ENCODE measurements at places on chromosomes 12 and 14.

- DNase-seq = no peak
Observed at GRCh38 chr14:90629471-90629870, 186.8 kb downstream of the TTC7B start.

GRCh38 chr12:58532855-58533608, 387.3 kb downstream of the LRIG3 start:
- DNase-seq = no peak

DNA sequence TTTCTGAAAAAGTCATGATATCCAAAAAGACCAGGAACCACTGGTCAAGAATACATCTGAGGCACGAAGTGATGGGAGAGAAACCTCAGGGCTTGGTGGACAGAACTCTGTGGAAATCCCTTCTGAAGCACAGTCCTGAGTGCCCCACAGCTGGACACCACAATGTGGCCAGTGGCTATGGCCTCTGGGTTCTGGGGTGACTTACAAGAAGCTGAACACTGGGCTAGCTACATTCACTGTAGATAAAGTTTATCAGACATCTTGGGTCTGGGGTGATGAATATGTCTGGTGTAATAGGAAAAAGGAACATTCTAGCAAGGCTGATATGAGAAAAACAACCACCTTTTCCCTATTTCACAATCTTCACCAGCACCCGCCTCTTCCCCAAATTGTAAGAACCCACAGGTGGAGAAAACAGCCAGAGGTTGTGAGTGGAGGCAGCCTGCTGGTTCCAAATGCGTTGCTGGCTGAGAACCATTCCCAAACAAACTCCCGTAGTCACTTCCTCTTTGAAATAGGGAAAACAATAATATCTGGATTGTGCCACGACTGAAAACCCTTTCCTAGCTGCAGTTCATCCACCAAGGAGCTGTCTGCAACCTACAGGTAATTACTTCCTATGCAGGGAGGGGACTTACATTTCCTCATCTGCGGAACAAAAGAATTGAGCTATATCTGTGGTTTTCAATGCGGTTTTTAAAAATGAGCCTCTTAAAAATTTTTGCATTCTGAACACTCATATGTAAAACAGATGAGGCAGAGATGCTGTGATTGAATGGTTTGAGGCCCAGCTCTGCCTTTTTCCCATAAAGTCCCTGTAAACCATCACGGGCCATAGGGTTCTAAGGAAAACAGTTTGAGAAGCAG, 193.6 kb downstream of the SLC41A2 start:
- no peak for DNase-seq

GRCh38 chr14:92988786-92989755, 66.1 kb downstream of the CHGA start:
- DNase-seq = no peak

GRCh38 chr12:39685854-39686657, 66.5 kb upstream of the ABCD2 start:
- DNase-seq = no peak

DNA sequence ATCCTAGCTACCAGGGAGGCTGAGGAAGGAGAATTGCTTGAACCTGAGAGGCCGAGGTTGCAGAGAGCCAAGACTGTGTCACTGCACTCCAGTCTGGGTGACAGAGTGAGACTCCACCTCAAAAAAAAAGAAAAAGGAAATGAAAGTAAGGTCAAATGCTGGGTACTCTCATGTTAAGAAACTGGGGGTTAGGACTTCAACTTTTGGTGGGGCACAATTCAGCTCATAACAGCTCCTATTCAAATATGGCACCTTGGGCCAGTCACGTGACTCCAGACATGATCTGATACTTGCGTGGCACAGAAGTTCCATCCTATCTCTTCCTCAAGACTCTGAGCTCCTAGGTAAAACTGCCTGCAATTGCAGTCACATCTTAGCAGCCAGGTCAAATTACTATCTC, 142.7 kb downstream of the EGLN3 start:
- no peak for DNase-seq

- DNase-seq = no peak
Observed at GRCh38 chr12:21073129-21073528, 57.9 kb upstream of the SLCO1B1 start.

GRCh38 chr12:2959505-2960389, 550 bp downstream of the TEAD4 start:
- DNase-seq = no peak

GRCh38 chr12:65106948-65107347, 14.2 kb downstream of the WIF1 start:
- no peak for DNase-seq

- peak; percentile 73 for DNase-seq
Observed at GRCh38 chr12:6914246-6914946, at the start of gene ENO2. ENO2 (plus strand) TSS chr12:6914580; CDS start chr12:6915833, 1,253 bp downstream.

GRCh38 chr14:76546426-76547221, 170.7 kb downstream of the ESRRB start:
- DNase-seq = no peak

GRCh38 chr12:124225730-124226129, 69.2 kb upstream of the RFLNA start:
- DNase-seq = no peak

DNA sequence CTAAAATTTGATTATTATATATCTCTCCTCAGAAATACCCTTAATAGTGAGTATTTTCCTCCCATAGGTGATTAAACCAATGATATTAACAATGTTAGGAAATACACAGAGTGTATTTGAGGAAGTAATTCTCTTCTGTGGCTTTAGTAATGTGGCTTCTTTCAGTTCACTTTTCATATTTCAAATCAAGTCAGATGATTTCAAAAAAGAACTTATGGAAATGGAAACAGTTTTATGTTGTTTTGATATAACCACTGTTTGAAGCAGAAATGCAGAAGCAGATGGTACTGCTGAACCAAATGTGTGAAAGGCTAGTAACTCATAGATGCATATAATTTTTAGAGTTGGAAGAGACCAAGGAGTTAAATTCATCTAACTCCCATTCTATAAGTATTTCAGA, 1.9 kb upstream of the GPR33 start:
- no peak for DNase-seq

GRCh38 chr14:103326078-103326477, 8.0 kb upstream of the EIF5 start:
- DNase-seq = no peak

GRCh38 chr14:102771144-102771543, 6.1 kb upstream of the TRAF3 start:
- DNase-seq = no peak

DNA sequence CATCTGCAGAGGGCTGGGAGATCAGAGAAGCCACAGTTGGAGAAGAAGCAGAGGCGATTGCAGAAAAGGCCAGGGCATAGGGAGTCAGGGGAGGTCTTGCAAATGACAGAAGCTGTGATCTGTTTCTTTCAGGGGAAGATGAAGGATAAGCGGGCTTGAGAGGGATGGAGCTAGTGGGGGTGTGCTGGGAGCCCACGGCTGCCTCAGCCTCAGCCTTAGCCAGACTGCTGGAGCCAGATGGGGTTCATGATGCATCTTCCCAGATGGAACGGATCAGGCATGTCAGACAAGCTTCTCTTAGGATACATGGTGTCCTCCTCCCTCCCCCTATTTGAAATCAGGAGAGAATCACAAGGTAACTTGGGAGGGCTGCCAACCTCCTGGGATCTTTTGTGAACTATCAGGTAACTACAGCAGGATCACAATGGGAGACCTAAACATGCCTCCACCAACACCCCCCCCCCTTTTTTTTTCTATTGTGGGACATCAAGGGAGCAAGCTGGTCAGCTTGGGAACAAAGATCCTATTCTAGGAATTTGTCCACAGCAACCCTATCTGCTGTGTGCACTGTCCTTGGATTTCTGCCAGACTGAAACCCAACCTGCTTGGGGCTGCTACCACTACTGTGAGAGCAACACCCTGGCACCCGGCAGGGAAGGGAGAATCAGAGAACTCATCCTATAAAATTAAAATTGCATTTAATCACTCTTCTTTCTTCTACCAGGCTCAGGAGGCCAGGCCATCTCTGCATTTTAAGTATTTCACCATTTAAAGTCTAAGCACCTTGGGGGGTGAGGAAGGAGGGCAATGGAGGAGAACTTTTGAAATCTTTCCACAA, 10.7 kb upstream of the ATP2A2 start:
- DNase-seq = no peak

DNA sequence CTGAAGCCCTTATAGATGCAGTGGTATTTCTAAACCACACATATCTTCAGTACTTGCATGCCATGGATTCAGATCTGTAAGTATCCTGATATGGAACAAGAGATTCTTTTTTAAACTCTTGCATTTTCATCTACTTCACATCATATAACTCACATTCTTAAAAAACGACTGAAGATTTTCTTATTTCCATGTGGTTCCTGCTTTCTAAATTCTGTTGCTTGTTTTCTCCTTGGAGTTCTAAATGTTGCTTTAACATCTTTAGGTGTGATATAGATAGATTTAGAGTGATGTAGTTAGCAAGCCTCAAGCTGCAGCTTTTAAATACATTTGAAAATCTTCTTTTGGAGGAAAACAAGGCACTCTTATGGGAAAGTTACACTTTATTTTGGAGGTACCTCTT, 455.4 kb downstream of the FOXG1 start:
- DNase-seq = no peak

- no peak for DNase-seq
Observed at GRCh38 chr12:44509471-44509870, 366.6 kb downstream of the NELL2 start.

GRCh38 chr12:130761537-130762318, 45.6 kb upstream of the RIMBP2 start:
- peak; percentile 9 for DNase-seq

GRCh38 chr12:132263061-132263360, 66.4 kb downstream of the GALNT9 start:
- DNase-seq = no peak

DNA sequence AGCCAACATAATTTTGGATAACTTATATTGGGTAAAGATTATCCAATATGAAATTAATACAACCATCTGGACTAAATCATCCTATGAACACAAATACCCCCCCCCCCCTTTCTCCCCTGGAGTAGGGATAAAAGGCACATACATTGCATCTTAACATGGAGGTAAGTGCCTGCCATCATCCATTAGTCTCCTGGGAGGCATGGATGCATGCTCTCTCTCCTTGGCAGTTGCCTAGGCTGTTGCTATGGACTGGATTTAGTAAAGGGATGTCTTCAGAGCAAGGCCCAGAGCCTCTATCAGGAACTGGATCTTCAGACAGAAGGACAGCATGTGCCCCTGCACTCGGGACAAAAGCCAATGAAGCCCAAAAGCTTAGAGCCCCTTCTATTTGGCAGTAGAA, 40.6 kb downstream of the SMOC1 start:
- DNase-seq = no peak

DNA sequence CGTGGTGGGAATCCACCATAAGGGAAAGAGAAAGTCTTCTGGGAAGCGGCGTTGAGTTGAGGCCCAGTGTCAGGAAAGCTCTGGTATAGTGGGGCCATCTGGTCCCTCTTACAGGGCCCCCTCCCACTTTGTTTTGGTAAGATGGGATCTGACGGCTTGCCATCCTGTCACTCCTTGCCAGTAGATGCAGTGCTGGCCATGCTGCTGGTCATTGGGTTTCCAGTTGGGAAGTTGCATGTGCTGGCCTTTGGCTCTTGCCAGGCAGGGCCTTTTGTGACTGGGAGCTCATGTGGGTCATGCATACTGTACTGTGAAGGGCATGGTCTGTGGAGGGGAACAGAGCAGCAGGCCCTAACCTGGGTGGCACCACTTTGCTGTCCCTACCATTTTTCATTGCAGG, 3.8 kb downstream of the TRAF3 start:
- DNase-seq = no peak

GRCh38 chr14:30283822-30284446, 275.0 kb upstream of the G2E3 start:
- DNase-seq = no peak

GRCh38 chr12:86724716-86725115, 468.5 kb upstream of the MGAT4C start:
- DNase-seq = no peak

DNA sequence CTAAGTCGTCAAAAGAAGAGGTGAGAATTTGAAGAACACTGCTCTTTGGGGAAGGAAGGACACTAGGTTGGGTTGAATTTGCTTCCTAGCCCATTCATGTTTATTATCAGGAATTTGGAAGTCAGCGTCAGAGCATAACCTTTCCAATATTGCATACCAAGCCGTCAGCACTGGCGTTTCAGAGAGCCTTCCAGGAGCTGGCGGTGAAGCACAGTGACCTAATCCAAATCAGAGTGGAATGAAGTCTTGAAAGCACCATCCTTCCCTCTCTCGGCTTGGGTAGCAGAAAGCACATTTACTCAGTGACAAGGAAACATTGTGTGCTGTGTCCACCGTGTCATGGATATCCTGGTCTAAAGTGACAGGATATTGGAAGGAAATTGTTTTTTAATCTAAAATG, 240.3 kb upstream of the PELI2 start:
- DNase-seq = no peak

DNA sequence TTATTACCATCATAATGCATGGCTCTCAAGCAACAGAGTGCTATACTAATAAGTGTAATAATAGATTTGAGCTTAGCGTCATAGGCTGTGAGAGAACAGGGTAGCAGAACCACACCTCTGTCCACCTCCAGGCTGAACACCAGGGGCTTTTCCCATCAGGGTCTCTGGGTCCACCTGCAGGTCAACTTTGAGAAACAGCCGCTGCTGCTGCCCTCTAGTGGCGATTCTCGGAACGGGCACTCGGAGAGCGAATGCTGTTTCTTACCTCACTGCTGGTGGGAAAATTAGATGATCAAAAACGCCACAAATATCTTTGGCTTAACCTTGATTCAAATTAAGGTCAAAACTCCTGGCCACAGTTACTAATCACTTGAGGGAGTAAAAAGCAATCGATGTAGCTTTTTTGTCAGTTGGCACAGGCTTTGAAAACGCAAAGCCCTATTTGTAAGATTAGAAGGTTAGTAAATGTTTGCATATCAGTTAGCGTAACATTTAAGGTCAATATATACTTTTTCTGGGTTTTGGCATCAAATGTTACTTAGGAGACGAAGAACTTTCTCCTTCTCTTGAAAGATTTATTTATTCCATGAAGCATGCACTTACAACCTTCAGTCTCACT, 127.9 kb upstream of the TMEM132D start:
- DNase-seq = peak; percentile 5

DNA sequence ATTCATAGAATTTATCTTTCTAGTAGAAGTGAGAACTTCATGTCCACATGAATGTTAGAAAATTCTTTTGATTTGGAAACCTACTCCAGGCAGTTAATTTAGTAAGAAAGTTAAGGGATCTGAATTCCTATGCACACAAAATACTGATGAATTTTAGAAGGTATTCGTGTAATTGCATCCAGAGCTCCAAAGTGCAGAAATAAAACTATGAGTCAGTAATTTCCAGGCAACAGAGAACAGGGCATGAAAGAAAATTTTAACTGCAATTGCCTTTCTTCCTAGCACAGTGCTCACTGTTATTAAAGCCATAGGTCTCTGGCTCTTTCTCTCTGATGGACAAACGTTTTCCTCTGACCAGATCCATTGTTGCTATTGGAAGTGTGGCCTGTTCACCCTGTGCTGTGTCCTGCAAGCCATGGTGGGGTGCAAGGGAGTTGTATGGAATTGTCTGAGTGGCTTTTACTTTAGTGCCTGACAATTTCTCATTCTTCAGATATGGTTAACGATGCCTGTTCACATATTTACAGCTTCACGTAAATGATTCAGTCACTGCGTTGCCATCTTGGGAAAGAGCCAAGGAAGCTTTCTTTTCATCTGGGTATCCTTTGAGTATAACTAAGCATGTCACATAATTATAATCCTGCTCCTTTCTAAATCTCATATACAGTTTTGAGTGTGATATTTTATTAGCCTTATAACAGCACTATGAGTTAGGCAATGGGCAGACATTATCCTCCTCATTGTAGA, 145.1 kb downstream of the ACSS3 start:
- no peak for DNase-seq

- no peak for DNase-seq
Observed at GRCh38 chr14:68787092-68787992, 5.5 kb downstream of the ZFP36L1 start.

GRCh38 chr12:124088217-124088907, 115.3 kb downstream of the ZNF664 start:
- no peak for DNase-seq
